Activated CD8-positive, alpha-beta T cell treated with anti-CD3 and anti-CD28 coated beads, Interleukin-2, amount 10 ng/mL, durations not matched to agents 7 days and 5 days (primary cell): ENCODE measurements at places on chromosomes 3 and 15. TPM values are rescaled to one million over a fixed set of nuclear protein-coding genes. Genes with fewer than 3 reads are reported as not detected.

- peaks cover 16% of the 10 kb centered on the region for H3K4me1 ChIP-seq
- no peak for DNase-seq
- H3K27me3 ChIP-seq, result no peaks in the 10 kb centered on the region
- H3K27ac ChIP-seq, result no peak overlapping the region
These were observed 7.0 kb downstream of the TRAK1 start for GRCh38 chr3:42098171-42098570.

DNA sequence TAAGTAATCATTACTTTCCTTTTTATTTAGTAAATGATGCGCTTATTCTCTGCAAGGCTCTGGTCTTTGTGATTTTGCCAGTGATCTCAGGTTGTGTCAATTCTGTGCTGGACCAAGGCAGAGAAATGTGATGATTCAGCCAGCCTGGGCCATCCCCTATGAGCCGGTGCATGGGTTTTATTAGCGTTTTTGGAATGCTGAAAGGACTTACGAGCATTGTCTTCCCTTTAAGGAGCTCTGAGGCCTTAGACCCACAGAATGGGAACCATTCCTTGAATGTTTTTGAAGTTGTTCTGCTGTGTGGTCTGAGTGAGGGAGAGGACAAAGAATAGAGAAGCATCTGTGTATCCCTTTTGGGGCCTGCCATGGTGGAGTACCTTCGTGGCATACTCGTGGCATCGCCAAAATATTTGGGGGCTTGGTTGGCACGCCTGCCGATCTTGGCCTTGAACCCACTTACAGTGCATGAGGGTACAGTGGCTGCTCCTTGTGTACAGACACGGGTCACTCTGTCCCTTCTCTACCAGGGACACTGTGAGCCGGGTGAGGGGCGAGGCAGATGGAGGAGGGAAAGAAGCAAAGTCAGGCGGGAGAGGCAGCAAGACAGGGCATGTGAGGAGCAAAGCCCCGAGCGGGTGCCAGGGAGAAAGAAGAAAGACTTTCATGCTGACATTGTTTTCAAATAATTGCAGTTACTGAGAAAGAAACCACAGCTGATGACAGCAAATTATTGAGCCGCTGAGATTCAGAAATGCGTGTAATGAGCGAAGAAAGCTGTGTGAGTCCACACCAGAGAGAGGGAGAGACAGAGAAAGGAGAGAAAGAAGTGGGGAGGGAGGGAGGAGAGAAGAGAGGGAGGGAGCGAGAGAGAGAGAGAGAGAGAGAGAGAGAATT is 269.4 kb upstream of the RGMA start:
- DNase-seq, result no peak
- H3K4me3 ChIP-seq, result no peak overlapping the region
- H3K27ac ChIP-seq, result no peak overlapping the region
- H3K4me1 ChIP-seq, result no peaks in the 10 kb centered on the region
- no peaks in the 10 kb centered on the region for H3K36me3 ChIP-seq

C3orf85 gene
- total RNA-seq, result not detected

- H3K27me3 ChIP-seq, result no peaks in the 10 kb centered on the region
- H3K4me3 ChIP-seq, result no peak overlapping the region
- no peak overlapping the region for H3K27ac ChIP-seq
- peaks cover 5% of the 10 kb centered on the region for H3K4me1 ChIP-seq
These were observed 2.2 kb upstream of the TMC3 start for GRCh38 chr15:81376231-81376630.
